Liver (tissue), 10 donors: ENCODE measurements at places on chromosomes 4 and X.

- no peak for DNase-seq
These were observed 279.7 kb upstream of the ARX start for GRCh38 chrX:25295466-25295865.

- DNase-seq, result no peak
These were observed 208.0 kb downstream of the RELL1 start for GRCh38 chr4:37478151-37478550.

- DNase-seq, result no peak
These were observed 151.6 kb downstream of the PRDM5 start for GRCh38 chr4:120770897-120771296.

DNA sequence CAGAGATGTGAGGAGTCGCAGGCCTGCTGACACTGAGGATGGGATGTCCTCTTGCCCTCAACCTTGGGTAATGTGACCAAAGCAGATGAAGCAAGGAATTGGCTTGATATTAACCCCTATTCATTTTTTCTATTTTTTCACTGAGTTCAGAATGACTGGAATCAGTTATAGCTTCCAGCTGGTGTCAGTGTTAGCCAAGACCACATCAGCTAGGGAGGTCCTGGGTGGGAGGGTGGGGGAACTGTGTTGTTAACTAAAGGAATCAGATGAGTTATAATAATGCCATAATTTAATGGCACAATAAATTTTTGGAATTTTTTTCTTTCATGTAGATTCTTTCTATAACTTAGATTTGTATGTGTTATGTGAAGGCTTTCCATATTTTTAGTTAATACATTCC is 91.9 kb downstream of the EGF start:
- no peak for DNase-seq

DNA sequence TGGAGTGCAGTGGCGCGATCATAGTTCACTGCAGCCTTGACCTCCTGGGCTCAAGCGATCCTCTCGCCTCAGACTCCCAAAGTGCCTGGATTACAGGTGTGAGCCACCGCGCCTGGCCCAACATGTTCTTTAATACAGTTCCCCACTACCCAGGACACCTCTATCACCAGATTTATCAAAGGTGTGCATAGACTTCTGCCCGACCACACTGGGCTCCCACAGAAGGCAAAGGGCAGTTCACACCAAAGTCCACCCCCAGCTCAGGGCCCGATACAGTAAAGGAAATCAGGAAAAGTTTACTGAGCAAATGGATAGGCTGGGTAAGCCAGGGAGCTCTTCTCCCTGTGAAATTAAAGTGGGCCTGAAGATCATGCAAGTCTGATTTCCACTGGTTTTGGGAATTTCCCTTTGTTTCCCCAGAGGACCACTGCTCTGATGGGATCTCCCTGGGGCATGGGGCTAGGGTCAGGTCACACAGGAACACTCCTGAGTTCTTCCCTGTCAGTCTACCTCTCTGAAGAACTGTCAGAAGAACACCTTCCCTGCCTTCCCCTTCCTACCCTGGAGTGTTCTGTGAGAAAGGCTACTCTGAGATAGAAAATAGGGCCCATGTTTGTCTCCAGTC is 17.7 kb upstream of the PIM2 start:
- no peak for DNase-seq

DNA sequence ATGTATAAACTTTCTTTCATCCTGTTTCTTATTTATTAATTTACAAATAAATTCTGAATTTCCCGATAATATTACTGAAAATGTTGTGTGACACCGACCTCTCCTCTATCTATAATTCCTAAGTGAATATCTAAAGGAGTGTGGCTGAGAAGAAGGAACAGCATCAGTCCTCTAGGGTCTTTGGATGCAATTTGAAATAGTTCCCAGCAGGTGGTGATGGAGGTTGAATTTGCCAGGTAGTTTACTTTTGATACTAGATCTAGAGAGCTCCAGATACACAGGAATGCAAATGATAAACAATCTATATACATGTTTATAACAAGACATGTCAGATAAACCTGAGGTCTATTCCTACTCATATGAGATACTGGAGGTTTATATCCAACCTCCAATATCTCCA is 305.4 kb downstream of the PCDH18 start:
- no peak for DNase-seq

GRCh38 chr4:8904666-8905065 is 33.0 kb upstream of the HMX1 start:
- no peak for DNase-seq

GRCh38 chr4:26062215-26062614 is 148.2 kb downstream of the SMIM20 start:
- DNase-seq, result no peak

DNA sequence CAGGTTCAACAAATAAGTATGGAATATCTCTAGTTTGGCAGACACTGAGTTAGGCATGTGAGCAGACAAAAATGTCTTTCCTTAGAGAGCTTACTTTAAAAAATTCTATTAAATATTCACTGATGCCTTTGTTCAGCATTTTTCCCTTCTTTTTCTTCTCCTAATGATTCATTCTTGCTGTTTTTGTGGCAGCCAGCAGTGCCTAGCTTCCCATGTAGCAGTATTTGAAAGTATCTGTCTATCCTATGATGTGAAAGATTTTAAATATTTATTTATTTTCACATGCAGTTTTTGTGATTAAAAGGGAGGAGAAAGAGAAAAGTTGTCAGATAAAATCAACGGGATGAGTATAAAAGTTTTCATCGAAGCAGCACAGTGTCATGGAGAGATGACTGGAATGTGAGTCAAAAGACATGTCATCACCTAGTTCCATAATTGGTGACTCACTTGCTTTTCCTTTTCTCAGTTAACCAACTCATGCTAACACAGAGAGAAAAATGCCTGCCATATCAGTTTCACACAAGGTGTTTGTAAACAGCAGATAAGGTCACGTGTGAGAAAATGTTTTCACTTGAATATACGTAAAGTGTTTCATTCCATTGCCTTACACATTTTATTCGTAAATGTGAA is 69.8 kb downstream of the BMPR1B start:
- no peak for DNase-seq

- no peak for DNase-seq
These were observed 1222.2 kb downstream of the STIM2 start for GRCh38 chr4:28082686-28083390.
